Psoas muscle (tissue), 8 donors: ENCODE measurements at places on chromosomes 11 and 22. TPM values are rescaled to one million over a fixed set of nuclear protein-coding genes. Genes with fewer than 3 reads are reported as not detected.

DNA sequence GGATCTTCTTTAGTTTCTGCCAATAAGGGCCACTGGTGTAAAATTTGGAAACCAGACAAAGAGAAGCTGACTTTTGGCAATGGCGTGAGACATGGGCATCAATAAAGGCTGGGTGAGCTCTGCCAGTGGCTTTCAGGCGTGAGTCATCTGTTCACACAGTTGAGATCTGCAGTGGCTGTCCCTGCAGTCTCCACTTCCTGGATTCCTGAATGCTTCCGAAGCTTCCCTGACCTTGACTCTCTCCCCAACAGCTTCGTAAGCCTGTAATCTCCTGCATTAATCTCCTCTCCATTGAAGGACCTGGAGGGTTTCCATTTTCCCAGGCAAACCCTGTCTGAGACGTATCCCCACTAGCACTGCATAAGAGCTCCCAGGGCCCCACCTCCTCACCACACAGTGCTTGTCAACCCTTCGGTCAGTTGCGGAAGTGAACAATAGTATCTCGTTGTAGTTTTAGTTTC is 574.7 kb downstream of the TBC1D22A start:
- H3K4me1 ChIP-seq = no peaks in the 10 kb centered on the region
- no peaks in the 10 kb centered on the region for H3K36me3 ChIP-seq
- H3K27ac ChIP-seq = no peak overlapping the region

GRCh38 chr11:61035526-61035835 is 64.0 kb downstream of the CD6 start:
- no peaks in the 10 kb centered on the region for H3K27me3 ChIP-seq
- H3K4me1 ChIP-seq = no peaks in the 10 kb centered on the region
- no peaks in the 10 kb centered on the region for H3K36me3 ChIP-seq
- DNase-seq = no peak
- no peak overlapping the region for H3K27ac ChIP-seq

DNA sequence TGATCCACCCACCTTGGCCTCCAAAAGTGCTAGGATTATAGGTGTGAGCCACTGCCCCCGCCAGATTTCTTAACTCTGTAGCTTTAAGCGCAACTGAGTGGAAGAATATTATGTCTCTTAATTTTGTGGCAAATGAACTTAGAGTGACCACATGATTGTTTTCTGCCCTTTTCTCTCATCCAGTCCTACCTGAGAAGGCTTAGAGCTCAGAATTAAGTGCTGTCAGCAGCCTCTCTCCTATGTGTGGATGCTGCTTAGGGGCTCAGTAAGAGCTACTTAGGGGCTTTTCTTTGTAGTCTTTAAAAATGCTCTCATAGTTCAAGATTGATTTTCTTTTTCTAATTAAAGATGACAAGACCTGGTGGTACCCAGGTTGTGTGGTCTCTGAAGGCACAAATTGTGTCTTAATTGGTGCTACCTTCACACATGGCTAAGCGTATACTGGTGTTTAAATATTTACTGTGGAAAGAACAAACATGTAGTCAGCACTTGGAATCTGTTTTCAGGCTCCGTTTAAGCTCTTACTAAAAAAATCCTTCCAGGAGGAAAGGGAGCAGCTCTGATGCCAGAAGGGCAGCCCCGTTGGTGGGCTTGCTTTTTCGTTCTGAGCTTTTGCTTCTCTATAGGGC is 59.3 kb downstream of the DEPDC5 start:
- H3K4me1 ChIP-seq = no peaks in the 10 kb centered on the region
- DNase-seq = no peak
- H3K36me3 ChIP-seq = peaks cover 94% of the 10 kb centered on the region
- no peak overlapping the region for H3K4me3 ChIP-seq

FTH1 gene
- 5,499 TPM for total RNA-seq

TYR gene
- not detected for total RNA-seq

MUC6 gene
- not detected for total RNA-seq
